ENCODE measurements at places on chromosomes 2 and 18.

DNA sequence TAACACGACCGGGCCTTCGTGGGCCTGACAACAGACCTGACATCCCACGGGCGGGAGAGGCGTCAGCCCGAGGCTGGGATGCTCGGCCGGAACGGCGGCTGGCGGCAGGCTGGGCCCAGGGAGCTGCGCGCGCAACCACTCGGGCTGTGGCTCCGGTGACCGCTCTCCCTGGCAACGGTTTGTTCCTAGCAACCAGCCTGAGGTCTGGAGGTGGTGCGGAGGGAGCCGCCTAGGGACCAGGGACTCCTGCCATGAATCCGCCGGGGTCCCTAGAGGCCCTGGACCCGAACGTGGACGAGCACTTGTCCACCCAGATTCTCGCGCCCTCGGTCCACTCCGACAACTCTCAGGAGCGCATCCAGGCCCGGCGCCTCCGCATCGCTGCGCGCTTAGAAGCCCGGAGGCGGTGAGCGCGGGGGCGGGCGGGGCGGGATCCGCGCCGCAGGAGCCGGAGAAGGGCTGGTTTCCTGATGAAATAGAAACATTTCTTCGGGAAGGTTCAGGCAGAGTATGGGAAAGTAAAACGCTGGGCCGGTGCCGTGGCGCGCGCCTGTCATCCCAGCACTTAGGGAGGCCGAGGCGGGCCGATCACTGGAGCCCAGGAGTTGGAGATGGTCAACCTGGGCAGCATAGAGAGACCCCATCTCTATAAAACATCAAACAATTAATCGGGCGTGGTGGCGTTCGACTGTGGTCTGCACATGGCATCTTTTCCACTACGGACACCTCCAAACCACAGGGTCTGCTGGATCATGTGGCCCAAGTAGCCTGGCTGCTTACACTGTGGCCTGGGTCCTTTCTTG is at the start of gene DRC1:
TSS of gene DRC1 (plus strand) at position 182 of the 803 bp plus-strand sequence. CDS start at position 252, 70 bp downstream.
- peak; percentile 61 for DNase-seq

- no peak for DNase-seq
Measured at GRCh38 chr18:34718610-34719009, 8.5 kb downstream of the DTNA start.

DNA sequence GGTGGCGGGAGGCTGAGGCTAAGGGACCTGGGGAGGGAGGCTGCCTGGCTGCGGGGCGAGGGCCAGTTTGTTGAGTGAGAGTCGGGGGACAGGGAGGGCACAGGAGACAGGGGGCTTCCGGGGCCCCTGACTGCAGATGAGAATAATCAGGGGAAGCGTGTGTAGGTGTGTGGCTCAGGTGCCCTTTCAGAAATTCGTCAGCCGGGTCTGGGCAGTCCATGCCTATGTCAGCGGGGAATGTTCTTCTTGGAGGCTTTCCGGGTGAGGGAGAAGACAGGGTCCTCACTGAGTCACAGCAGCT is 52.3 kb upstream of the OTOF start:
- no peak for DNase-seq

DNA sequence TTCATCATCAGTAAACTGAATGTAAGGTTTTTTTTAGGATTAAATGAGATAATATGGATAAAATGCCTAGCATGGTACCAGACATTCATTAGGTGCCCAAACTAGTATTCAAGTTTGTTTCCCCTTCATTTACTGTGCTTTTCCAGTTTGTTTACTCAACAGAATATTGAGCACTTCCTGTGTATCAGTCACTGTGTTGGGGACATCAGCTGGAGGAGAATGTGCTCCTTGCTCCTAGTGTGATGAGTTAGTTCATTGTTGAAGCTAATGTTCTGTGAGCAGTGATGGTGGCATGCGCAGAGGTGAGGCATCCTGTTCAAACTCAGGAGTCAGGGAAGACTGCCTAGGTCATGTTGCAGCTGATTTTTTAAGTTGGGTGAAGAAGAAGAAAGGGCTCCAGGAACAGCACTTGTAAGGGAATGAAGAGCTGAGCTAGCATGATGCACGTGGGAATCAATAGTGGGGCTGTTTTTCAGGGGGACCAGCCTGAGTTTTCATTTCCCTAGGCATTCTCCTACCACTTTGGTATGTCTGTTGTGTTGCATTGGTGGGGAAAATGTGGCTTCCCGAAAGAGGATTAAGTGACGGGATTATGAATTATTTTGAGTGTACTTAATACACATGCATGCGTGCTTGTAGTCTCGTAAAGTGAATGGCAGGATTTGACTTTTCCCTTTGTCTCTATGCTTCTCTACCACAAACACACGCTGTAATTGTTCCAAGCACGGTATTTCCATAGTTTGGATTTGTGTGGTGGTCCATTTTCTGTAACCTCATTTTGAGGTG is 23.7 kb downstream of the TTLL4 start:
- DNase-seq = no peak

DNA sequence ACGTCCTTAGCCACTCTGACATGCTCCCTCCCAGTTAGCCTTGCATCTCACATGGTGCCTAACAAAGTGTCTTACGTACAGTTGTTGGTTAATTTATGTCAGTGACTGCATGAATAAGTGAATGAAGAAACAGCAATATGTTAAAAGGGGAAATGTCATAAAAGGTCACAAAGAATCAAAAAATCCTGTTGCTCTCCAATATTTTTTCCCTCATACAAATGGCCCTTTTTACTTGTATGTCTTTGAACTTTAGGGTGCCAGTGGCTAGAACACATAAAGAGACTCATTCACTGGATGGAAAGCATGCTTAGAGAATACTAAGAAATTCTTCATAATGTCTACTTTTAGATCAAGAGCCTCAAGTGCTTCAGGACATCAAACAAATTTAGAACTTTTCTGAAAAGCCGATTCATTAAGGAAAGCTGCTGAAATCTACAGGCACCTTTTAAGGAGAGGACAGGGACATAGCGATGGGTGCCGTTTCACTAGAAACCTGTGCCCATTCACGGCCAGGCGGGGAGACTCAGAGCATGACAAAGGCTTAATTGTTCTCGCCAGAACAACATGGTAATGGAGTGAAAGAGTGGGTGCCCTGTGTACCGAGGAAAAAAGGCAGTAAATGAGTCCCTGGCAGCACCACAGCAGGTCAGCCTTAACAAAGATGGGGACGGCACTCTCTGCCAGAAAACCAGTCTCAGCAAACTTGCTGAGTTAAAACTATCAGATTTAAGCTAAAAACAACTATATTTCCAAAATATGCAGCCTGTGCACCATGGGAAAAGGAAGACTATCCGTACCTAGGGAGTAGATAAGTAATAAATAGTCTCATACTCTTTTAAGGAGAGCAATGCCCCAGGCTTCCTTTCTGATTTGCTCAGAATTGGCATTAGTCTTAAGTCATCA is 71.6 kb upstream of the SPTBN1 start:
- peak; percentile 20 for DNase-seq

GRCh38 chr2:118880501-118880900 is 33.1 kb upstream of the EN1 start:
- no peak for DNase-seq

- peak; percentile 84 for DNase-seq
Measured at GRCh38 chr2:1990724-1991123, 246.4 kb upstream of the PXDN start.

DNA sequence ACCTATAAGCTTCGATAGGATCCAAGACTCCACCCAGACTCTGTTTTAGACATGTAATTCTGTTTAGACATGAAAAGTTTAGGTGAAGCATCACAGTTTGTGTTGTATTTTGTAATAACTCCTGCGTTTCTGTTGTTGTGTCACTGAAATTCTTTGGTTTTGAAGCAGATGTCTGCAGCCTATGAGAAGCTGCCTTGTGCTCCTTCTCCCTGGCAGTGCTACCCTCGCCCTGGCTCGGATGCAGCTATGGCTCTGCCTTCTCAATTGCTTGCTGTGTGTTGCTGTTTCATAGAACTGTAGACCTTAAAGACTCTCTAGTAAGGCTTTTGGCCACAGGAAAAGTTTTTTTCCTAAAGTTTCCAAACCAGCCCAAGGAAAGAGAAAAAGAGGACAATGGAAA is 40.2 kb upstream of the ZNF638 start:
- DNase-seq = no peak

DNA sequence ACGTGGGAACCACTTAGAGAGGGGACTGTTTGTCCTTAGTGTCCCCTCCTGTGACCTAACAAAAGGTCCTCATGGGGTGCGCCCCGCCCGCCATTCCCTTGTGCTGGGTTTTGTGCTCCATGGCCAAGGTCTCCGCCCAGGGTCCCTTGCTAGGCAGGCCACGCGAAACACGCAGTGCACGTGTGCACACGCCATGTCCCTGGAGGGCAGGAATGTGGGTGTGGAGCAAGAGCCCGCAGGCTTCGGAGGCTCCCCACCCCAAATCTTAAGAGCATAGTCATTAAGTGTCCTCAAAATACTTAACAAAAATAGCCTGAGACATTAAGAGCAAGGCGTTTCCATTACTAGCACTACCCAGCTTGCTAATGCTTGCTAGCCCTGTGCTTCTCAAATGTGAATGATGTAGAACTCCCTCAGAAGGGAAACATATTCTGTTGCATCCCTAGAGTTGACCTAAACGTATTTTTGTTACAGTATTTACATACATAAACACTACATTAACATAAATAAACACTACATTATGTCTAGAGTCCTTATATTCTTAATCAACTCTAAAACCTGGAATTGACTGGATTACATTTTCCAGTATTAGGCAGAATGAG is 117.6 kb upstream of the APCDD1 start:
- no peak for DNase-seq
